ENCODE measurements at places on chromosomes 1 and 21.

- no peak for DNase-seq
These were observed 3.9 kb downstream of the TMEM63A start for GRCh38 chr1:225878282-225878681.

GRCh38 chr1:111164151-111164550 is 24.1 kb downstream of the CEPT1 start:
- DNase-seq: no peak

DNA sequence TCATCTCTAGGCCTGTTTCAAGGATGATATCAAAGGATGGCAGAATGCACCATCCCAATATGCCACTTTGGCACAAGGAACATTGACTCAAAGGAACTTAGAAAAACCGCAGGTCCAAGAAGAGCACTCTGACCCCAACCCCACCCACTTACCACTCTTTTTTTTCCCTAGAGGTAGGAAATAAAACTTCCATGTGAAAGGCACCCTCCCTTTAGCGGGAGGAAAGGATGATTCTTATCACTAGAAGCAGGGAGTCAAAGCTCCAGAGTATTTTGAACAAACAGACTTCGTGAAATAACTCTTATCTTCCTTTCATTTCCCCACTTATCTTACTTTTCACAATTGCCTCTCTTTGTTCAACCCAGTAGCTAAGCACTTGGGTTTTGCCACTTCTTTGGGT is 22.2 kb downstream of the PSMG1 start:
- no peak for DNase-seq

DNA sequence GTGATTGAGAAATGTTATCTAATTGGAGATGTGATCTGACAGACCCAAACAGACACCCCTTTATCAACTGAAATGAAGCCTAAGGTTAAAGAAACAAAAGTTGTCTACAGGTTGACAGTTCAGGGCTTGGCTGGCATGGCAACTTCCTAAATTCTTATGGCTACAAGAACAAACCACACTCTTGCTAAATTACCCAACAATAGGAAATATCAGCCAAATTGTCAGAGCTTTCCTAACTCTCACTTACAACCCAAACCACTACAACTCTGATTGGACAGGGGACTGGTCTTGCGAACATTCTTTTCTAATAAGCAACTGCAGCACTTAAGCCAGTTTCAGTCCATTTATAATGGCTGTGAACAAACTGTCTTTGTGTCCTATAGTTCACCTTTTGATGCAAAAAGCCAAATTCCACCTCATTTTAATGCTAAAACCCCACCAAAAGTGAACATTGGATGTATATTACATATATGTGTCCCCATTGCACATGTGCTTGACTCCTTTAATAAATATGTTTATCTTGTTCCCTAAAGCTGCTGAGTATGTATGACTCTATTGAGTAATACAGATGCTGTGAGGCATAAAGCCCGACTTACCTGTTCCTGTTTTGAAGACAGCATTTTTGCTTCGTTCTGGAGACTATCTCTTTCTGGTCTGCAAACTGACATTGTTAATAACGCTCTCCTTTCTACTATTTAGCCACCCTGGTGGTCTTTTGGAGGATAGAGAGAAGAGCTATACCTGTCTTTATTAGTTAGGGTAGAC is 101.3 kb upstream of the HMCN1 start:
- DNase-seq: no peak

DNA sequence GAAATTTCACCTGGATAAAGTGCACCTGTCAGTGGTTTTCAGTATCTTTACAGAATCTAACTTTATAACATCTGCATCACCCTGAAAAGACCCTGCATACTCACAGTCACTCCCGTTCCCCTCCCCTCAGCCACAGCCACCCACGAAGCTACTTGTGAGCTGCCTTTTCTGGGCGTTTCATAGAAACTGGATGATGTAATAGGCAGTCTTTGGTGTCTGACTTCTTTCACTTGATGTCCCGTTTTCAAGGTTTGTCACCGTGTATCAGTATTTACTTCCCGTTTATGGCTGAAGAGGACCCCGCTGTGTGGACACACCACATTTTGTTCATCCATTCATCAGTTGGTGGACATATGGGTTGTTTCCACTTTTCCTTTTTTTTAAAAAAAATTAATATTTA is 47.8 kb upstream of the LRRC3 start:
- no peak for DNase-seq

DNA sequence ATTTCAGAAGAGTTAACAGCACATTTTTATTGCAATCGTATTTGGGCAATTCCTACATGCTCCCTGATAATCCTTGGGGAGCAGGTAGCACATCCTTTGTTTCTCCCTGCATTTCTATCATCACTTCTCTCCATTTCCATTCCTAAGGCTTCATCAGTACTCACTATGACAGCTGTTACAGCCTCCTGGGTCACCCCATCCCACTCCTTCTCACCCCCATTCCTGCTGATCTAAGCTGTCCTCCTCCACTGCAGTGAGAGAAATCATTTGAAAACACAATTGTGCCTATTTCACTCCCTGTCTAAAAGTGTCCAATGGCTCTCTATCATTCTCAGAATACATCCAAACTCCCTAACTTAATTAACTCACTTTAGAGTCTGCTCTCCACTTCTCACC is 17.0 kb upstream of the TSPAN1 start:
- no peak for DNase-seq

- peak; percentile 30 for DNase-seq
These were observed 19.6 kb upstream of the SPAG17 start for GRCh38 chr1:118204648-118205047.

DNA sequence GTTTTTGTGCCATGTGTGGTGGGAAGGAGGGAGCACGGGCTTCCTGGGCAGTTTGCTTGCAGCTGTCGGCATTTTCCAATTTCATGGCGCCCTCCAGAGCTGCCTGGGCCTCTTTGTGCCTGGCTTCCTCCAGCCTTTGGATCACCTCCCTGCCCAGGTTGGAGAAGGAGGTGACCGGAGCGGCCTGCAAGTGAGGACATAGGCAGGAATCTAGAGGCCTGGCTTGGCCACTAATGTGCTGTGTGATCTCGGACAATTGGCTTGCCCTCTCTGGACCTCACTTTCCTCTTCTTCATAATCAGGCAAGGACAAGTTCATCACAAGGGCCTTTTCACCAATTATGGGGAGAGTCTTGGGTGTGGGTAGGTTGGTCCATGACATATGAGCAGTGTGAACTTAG is 245.1 kb downstream of the MATN1 start:
- no peak for DNase-seq

DNA sequence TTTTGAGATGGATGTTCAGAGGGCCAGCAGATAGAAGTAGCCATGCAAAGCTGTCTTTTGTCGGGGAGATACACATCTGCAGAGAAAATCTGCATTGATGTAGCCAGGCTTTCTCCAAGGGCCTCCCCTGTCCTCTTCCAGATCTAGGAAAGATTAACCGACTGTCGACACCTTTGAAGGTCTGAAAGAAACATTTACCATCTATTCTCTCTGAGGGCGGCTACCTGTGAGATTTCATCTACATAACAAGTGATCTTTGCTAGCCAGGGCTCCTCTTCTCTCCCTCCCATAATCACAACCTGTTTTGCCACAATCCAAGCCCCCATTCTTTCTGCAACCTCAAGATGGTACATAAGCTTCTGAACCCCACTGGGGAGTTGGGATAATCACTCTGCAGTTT is 193.6 kb downstream of the RGS7 start:
- DNase-seq: no peak

DNA sequence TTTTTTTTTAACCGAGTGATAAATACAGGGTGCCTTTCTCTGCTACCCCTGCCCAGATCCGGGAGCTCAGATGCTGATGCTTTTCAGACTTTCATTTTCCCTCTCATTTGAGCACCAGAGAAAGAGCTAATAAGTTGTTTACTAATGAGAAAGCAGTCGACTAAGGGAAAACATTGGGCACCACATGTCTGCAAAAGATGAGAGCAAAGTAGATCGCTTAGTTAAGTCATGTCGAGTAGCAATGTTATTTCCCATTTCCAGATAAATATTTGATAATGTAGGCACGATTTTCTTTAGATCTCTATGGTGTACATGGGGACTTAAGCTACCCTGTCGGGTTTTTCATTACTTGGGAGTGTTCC is 1.2 kb downstream of the PKN2 start:
- DNase-seq: no peak

DNA sequence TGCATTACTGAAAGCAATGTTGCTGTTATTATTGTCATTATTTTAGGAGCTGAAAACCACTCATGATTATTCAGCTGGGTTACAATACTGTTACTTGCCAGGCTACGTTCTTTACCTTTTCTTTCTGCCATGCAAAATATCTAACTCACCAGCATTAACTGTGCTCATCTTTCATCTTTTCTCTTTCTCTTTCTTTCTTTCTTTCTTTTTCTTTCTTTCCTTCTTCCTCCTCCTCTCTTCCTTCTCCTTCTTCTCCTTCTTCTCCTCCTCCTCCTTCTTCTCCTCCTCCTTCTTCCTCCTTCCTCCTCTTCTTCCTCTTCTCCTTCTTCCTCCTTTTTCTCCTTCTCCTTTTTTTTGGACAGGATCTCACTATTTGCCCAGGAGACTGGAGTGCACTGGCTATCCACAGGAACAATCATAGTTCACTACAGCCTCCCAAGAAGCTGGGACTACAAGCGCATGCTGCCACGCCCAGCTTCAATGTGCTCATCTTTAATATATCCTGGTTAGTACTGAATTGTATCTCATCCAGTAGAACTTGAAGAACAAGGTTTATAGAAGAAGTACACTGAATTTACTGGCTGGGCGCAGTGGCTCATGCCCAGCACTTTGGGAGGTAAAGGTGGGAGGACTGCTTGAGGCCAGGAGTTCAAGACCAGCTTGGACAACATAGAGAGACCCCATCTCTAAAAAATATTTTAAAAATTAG is 6.9 kb upstream of the ZMYM4 start:
- no peak for DNase-seq

DNA sequence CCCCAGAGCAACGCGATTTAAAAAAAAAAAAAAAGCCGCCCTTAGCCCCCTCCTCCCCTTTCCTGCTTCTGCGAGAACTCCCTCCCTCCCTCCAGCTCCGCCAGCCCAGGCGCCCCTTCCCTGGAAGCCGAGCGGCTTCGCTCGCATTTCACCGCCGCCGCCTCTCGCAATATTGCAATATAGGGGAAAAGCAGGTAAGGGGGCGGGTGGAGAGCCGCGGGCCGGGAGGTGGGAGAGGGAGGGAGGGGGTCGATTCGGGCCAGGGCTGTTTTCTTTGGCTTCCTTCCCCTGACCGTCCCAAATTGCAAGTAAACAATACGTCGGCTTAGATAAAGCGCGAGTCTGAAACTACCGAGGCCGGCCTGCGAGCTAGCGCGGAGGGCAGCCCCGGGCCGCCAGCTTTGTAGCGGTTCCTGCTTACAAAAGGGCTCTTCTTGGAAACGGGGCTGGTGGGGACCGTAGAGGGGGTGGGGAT is 408 bp downstream of the LMO4 start:
- peak; percentile 45 for DNase-seq

GRCh38 chr1:26839339-26839722 is 12.8 kb downstream of the ZDHHC18 start:
- DNase-seq: no peak

DNA sequence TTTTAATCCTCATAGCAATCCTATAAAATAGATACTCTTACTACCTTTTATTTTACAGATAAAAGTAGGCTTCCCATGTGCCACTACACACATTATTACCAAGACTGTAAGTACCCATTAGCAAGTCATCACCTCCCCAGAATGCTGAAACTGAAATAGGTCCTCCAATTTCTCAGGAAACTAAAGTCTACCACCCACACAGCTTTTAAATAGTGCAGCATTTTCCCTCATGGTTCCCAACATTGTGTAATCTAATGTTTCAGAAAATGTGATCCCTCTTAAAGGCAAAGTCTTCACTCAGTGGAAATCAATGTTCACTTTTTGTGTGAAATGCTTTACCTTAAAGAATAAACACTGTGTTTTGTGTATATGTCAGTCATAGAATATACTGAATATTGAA is 356.5 kb downstream of the GPATCH2 start:
- DNase-seq: no peak

DNA sequence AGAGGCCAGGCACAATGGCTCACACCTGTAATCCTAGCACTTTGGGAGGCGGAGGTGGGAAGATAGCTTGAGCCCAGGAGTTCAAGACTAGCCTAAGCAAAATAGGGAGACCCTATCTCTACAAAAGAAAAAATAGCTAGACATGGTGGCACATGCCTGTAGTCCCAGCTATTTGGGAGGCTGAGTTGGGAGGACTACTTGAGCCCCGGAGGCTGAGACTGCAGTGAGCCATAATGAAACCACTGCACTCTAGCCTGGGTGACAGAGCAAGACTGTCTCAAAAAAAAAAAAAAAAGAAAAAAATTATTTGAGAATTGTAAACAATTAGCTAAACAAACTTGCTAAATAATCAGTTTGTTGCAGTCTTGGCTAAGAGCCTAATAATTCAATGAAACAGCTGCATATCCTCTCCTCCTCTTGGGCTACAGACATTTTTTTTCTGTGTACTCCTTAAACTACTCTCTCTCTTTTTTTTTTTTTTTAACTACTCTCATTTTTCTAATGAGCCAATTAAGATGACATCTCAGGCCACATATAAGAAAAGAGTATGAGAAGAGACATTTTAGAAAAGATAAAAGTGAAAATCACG is 10.5 kb upstream of the DNAJB4 start:
- no peak for DNase-seq

All from fibroblast of skin of back (primary cell).